ENCODE measurements at places on chromosomes 11 and 22.

- no peak for DNase-seq
Observed at GRCh38 chr22:46022881-46023512, 46.0 kb upstream of the WNT7B start.

- DNase-seq: no peak
Observed at GRCh38 chr11:65377036-65377435, 5.4 kb downstream of the SLC25A45 start.

- DNase-seq: no peak
Observed at GRCh38 chr11:12211331-12212065, 101.1 kb downstream of the MICAL2 start.

- no peak for DNase-seq
Observed at GRCh38 chr11:8729067-8729466, 46.5 kb downstream of the RPL27A start.

DNA sequence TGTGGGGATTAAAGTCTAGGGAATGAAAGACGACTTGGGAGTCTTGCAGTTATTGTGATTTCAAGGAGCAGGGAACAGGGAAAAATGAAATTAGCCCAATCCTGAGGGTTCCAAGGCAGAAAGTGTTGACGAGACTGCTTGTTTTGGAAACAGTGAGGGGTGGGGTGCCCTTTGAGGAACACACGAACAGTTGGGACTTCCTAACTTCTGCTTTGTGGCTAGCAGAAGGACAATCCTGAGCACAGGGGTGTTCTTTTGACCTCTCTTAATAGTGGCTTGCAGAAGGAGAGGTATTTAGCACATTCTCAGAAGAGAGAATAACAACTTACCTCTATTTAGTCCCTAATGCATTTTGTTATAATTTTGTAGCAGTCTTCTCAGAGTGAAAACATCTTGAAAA, 545.9 kb upstream of the ARHGAP42 start:
- no peak for DNase-seq

- DNase-seq: no peak
Observed at GRCh38 chr11:61340979-61341378, 8.0 kb downstream of the TKFC start.

GRCh38 chr22:37218771-37219411, 6.6 kb upstream of the SSTR3 start:
- no peak for DNase-seq

- DNase-seq: no peak
Observed at GRCh38 chr11:27945348-27945747, 162.6 kb downstream of the KIF18A start.

DNA sequence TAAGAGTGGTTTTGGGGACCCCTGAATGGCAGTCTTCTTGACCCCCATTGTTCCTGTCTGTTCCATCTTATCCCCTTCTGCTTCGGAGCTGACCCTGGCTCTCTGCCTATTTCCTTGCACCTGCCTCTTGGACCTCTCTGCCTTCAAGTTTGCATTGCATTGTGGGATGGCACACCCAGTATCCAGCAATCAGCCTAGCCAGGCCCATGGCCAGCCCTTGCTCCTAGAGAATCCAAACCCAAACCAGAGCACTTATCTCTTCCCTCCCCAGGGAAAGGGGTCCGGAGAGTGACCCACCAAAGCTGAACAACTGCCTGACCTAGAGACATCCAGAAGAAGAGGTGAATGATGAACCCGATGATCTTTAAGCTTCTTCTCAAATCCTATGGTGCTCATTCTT, 607.3 kb upstream of the CADM1 start:
- no peak for DNase-seq

DNA sequence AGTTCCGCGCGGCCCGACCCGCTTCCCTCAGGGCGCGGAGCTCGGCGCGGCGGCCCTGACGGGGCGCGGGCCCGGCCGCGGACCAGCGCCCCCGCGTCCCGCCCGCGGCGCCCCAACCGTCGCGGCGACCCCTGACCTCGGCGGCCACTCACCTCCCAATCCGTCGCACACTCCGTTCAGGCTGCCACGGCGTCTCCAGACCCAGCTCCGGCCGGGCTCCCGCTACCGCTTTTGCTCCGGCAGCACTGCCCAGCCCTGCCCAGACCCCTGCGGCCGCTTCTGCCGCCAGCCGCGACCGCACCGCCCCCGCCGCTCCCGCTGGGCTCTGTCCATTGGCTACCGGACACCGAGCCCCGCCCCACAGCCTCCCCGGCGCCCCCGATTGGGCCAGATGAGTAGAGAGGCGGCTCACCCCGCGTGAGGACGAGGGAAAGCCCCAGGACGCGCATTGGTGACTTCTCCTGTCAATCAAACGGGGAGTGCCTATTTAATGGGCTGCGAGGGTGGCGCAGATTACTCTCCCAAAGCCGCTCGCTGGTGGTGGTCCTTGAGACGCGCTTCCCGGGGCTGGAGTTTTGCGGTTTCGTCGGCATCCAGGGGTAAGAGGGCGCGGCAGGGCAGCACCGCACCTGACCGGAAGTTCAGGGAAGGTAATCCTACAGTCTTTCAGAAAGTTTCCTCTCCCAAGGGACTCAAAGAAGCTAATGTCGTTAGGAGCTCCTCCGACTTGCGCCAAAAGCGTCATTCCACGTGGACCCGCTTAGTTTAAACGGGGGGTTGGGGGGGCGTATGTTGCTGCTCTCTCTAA, at the start of gene PACSIN2:
Gene PACSIN2, minus strand, starts transcription at position 281 of the 808 bp plus-strand sequence. CDS start 103,069 bp downstream, outside the sequence.
- DNase-seq: peak; percentile 95

GRCh38 chr11:35978183-35978582, 34.3 kb downstream of the LDLRAD3 start:
- DNase-seq: no peak

DNA sequence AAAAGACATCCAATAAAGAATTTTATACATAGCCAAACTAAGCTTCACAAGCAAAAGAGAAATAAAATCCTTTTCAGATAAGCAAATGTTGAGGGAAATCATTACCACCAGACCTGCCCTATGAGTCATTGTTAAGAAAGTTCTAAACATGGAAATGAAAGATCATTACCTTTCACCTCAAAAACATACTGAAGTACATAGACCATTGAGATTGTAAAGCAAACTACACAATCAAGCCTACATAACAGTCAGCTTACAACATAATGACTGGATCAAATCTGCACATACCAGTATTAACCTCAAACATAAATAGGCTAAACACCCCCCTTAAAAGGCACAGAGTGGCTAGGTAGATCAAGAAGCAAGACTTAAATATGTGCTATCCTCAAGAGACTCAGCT, 501.0 kb upstream of the LUZP2 start:
- DNase-seq: no peak

DNA sequence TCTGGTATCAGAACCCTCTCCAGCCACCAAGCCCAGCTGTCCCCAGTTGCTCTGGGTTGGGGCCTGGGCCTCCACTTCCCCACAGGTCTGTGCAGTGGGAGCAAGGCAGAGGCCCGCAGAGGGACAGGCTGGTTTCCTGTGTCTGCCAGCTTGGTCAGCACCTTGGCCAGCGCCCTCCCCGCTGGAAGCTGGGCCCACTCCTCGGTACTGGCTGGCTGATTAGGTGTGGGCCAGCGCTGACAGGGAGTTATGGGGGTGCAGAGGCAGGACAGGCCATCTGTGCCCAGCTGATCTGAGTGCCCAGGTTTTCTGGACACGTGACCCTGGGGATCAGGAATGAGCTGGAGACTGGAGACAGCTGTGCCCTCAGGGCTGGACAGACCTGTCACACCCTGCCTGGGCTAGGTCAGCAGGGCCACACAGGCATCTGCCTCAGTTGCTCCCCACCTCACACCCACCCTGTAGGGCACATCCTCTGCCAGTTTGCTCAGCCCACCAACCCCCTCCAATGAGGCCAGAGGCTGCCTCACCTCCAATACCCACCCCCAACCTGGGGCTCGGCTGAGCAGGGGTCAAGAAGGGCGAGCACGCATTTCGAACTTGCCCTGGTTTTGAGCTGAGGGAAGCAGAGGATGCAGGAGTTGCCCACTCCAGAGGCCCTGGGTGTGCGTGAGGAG, 175.3 kb downstream of the IGLL1 start:
- DNase-seq: no peak

GRCh38 chr11:10401256-10401655, 53.8 kb upstream of the AMPD3 start:
- no peak for DNase-seq

DNA sequence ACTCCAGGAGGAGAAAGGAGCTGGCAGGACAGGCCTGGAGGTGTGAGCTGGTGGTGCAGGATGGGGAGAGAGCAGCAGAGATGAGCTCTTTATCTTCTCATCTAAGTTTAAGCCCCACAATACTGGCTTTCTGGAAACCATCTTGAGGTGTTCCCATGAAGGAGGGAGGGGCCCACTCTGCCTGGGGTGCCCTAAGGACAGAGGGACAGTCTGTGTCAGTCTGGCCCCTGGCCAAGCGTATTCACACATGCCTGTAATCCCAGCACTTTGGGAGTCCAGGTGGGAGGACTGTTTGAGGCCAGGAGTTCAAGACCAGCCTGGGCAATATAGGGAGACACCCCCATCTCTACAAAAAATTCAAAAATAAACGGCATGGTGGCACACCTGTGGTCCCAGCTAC, 8.9 kb downstream of the SERHL2 start:
- no peak for DNase-seq

DNA sequence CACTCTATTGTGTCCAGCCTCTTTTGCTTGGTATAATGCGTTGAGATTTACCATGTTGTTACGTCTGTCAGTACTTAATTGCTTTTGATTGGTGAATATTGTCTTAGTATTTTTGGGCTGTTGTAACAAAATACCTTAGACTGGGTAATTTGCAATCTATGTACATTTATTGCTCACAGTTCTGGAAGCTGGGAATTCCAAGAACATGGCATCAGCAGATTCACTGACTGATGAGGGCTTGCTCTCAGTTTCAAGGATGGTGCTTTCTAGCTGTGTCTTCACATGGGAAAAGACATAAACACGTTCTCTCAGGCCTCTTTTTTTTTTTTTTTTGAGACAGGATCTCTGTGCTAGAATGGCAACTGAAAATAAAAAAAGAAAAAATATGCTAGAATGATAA, 46.7 kb upstream of the INCENP start:
- DNase-seq: no peak

GRCh38 chr11:120775986-120776951, 247.6 kb upstream of the TBCEL start:
- no peak for DNase-seq

DNA sequence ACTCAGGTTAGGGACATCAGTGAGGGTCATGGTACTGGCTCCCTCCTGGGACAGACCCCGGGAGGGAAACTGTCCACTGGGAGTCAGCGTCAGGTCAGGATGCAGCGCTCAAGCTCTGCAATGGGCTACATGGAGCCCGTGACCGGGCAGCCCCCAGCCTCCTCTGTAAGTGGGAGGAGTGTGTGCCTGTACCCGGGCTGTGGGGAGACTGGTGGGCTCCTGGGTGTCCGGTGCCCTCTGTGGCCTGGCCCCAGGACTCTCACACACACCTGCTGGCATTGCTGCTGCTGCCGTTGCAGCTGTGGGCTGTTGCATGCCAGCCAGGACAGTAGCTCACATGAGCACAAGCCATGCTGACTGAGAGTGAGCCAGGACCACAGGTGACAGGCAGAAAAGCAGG, 630.3 kb downstream of the TBC1D22A start:
- no peak for DNase-seq

- DNase-seq: no peak
Observed at GRCh38 chr11:64086258-64087123, 50.8 kb downstream of the FLRT1 start.

- no peak for DNase-seq
Observed at GRCh38 chr11:118318124-118318523, 13.6 kb downstream of the CD3E start.

DNA sequence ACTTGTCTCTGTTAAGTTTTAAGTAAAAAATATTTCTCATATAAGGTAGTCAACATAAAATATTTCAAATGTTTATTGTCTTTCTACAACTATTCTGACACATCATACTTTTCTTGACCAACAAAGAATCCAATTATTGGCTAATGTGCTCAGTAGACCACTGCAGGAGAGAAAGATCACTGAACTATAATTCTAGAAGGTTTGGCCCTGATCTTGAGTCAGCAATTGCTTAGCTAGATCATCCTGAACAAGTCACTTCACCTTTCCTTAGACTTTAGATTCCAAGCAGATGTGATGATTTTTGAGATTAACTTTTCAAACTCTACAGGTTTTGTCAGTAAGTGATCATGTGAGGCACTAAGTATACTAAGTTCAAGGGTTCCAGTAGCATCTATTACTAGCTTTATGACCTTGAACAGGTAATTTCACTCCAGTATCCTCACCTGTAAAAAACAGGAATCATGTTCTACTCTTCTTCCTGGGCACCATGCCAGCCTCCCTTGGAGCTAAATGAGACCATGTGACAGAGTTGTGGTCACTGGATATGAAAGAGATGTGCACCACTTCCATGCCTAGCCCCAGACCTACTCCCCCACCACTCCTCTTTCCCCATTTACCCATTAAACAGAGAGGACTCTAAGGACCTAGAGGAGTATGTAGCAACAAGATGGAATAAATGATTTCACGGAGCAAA, 17.3 kb downstream of the PGM2L1 start:
- no peak for DNase-seq

GRCh38 chr11:11422411-11423128, 69.5 kb upstream of the CSNK2A3 start:
- DNase-seq: no peak

DNA sequence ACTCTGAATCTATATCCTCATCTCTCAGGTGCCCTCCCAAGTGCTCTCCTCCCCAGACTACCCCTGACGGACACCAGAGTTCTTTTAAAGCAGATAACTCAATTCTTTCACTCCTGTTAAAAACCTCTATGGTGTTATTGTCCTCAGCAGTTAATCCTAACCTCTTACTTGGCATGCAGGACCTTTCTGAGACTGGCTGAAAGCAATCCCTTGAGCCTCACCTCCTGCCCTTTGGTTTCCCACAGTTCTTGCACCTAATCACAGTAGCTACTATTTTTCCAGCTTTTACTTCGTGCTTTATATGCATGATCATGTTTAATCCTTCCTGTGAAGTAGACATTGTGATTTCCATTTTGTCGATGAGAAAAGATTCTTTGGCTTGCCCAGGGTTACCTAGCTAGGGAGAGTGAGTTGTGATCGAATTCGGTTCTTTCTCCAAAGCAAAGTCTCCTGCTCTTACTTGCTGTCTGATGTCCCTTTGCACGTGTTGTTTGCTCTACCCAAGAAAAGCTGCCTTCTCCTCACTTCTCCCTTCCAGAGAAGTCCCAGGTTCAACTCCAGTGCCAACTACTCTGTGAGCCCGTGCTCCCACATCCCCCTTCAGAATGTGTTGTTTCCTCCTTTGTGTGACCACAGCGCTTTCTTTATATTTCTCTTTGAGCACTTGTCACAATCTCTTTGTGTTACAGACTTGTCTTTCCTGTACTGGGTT, 2.1 kb downstream of the UBE2L3 start:
- no peak for DNase-seq

GRCh38 chr22:37267661-37268413, 14.5 kb upstream of the CYTH4 start:
- DNase-seq: no peak
